GM04504 (cell line): ENCODE measurements at places on chromosomes 5 and 9.

GRCh38 chr9:136078498-136079011 lies 16.5 kb downstream of the NACC2 start:
- no peak for DNase-seq

DNA sequence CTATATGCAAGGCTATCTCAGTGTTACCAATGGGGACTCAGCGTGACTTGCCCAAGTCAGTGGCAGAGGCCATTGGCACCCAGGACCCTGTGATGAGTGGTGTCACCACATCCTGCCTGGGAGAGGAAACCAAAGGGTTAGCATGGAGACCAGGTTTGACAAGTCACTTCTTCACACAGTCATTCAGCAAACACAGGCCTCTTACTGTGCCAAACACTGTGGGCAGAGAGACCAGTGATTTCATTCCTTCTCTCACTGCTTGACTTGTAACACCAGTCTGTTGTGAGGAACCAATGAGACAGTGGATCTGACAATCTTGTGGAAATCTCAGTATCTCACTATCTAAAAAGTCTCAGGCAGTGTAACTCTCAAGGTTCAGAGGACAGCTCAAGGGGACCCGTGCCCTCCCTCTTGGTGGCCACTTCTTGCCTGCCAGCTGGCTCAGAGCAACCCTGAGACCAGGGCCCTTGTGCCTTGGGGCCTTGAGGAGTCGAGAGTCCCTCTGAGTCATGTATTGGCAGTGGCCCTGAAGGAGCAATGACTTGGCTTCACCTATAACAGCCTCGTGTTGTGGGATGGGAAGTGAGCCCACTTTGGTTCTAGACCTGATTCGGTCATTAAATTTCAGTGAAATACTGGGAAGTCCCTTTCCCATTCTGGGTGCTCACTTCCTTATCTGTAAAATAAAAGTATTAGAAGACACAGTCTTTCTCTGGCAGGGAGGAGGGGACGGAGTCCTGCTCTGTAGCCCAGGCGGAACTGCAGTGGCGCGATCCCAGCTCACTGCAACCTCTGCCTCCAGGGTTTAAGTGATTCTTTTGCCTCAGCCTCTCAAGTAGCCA lies 1.6 kb downstream of the FABP6 start:
- peak; percentile 7 for DNase-seq

- no peak for DNase-seq
Observed at GRCh38 chr9:6876195-6876894, 118.6 kb downstream of the KDM4C start.

DNA sequence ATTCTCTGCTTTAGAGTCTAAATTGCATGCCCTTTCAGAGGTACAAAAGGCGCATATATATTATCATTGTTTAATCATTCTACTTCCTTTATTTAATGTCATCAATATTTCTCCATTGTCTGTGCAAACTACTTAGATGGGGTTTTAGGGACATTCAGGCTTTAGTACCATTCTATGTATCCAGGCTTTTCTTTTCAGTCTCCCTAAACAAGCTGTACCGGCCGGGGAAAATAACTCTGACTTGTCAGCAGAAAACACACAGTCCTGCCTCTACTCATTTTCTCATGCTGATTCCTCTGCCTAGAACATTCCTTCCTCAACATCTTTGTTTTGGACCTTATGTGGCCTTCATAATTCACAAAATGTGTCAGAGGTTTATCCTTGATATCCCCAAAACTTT lies 392.1 kb upstream of the DAB2 start:
- no peak for DNase-seq
